Hematopoietic multipotent progenitor cell treated with erythropoietin and hydrocortisone succinate and interleukin-3 and kit ligand, for 6 days (in vitro differentiated cells): ENCODE measurements at places on chromosomes 1 and 21.

DNA sequence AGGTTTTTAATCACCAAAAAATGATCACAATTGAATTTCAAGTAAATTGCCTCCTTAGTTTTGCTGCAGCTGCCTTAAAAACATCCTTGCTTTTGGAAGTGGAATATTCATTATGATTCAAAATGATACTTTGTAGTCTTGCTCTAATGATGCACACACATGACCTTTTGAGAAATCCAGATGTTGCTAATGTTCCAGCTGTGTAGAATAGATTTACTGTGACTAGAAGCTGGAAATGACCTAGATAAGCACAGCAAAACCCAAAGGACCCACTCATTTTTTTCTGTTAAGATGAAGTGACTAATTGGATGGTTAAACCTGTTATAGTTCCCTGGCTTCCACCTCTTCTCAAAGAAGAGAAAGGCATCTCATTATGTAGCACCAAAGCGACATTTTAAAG lies 64.6 kb upstream of the RALGPS2 start:
- DNase-seq: no peak

DNA sequence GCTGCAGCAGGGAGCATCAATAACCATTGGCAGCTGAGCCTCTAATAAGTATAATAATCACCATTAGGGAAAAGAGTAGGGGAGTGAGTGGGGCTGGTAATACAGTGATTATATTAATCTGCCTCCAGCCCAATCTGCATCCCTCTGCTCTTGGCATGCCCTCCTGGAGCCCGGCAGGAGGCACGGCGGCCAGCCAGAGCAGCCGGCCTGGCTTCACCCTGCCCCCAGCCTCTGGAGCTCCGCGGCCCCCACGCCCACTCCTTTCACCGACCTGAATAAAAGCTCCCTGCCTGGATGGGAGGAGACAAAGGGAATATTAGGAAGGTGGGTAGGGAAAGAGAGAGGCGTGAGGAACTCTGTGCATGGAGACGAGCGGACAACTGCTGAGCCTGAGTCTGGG lies 28.3 kb downstream of the OPTC start:
- no peak for DNase-seq

DNA sequence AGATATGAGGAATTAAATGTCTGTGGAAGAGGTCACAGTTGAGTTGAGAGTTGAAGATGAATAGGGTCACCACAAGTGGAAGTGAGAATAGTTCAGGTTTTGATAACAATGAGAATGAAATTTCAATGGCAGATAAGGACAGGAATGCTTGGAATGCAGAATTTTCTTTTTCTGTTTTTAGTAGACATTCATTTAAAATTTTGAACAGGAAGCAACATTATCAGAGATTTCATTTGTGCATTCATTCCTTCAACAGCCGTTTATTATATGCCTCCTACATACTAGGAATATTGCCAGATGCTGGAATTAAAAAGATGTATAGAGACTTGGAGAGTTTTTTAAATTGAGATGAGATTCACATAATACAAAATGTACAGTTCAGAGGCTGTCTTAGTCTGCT lies 126.8 kb downstream of the ITSN1 start:
- no peak for DNase-seq

DNA sequence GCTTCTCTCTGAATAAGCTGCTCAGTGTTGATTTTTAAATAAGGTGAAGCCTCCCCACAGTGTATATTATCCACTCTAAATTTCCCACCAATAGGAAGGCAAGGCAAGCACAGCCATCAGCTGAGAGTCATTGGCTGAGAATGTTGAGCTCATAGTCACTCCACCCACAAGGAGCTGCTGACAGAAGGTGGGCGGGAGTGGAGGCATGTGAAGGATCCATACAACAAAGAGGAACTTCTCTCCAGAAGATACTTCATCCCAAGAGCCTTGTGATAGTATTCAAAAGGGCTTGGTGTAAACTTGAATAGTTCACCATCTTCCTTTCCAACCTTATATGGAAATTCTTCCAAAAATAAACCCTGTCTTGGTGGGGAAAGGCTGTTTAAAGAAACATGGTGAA lies 42.8 kb downstream of the SAMD13 start:
- DNase-seq: no peak

DNA sequence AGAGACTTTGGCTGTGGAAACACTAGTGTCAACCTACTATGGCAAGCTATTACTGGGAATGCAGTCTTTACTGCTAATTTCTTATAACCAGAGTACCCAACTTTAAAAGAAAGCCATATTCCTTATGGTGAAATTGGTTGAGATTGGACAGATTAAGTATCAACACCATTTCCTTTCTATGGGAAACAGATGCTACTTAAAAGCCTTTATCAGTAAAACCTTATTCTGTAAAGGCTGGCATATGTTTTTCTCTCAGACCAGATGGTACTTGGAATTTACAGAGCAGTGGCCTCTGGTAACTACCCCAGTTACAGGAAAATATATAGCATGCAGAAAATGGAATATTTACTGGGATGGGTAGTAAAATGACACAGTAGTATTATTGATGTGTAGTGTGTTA lies 18.8 kb downstream of the IFI44 start:
- no peak for DNase-seq

DNA sequence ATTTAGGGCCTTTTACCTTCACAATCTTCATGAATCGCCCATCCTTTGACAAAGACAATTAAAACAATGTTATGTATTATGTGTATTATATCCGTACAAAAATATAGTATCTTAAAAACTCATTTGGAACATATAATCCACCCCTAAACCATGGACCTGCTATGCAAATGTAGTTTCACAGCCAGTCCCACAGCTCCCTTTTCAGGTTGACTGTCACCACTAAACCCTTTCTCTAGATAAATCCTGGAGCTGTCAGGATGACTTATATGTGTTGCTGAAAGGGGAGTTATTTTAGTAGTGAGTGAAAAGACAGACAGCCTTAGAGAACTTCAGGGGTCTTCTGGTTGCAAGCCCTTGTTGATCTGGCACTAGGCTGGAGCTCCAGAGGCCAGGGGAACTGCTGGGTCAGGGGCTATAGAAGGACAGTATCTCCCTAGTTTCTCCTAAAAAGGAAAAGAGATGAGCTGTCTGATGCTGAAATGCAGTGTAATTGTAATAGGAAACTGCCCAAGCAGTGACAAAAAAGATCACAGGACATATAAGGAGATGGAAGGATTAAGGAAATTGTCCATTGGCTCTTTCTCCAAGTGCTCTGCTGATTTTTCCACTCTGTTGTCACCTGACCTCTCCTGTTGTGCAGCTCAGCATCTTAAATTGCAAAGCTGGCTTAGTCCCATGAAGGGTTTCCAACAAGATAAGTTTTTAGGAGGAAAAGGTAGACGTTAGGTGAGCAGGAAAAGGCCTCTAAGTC lies 127.7 kb downstream of the S1PR1 start:
- DNase-seq: no peak

GRCh38 chr1:200282497-200283122 lies 127.2 kb downstream of the ZNF281 start:
- no peak for DNase-seq

DNA sequence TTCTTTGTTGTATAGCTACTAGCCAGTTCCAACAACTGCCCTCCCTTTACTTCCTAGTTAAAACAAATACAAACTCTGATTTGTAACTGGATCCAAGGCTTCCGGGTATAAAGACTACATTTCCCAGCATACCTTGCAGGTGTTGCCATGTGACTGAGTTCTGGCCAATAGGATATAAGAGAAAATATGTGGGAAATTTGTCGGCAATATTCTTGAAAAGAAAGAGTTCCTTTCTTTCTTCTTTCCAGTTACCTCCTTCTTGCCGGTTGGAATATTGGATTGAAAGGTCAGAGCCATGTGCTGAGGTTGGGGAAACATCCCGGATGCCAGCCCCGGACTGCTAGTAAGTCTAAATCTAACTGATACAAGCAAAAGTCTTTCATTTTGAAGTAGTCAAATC lies 23.0 kb upstream of the ZBTB40 start:
- DNase-seq: peak; percentile 85

DNA sequence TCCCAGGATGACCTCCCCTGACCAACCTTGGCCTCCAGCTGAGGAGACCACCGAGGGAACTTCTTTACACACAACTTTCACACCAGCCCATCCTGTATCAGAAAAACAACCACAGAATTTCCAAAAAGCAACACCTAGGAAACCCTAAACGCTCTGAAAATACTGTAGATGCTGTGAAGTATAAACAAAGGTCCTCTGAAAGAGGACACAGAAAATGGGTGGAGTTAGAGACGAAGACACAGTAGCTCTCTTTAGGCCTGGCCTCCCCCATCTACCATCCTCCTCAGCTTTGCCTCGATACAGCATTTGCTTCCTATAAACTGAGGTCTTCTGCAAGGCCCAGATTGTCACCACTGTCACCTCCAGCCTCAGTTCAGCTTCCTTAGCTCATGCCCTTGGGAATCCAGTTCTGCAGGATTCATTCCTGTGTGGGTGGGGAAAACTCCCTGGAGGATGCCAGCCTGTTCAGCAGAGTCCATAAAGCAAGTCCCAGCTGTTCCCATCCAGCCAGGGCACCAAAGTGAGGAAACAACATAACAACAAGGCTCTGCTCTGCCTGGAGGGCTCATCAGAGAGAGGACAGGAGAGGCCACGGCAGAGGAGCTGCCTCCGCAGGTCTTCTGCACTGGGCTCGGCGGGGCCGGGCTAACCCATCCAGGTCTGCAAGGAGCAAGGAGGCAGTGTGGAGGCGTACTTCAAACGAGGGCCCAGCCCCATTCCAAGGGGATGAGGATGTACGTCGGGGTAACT lies 15.0 kb downstream of the PIK3C2B start:
- DNase-seq: no peak

GRCh38 chr1:177969825-177970371 lies at the start of gene SEC16B:
Gene SEC16B (minus strand): TSS chr1:177970058. CDS start chr1:177967981, 2,077 bp downstream.
- no peak for DNase-seq

GRCh38 chr1:155051777-155052398 lies 772 bp downstream of the ADAM15 start:
- DNase-seq: peak; percentile 83

- no peak for DNase-seq
Observed at GRCh38 chr1:22402356-22403053, 49.1 kb upstream of the ZBTB40 start.

GRCh38 chr21:28543975-28544374 lies 448.7 kb downstream of the LTN1 start:
- DNase-seq: no peak

DNA sequence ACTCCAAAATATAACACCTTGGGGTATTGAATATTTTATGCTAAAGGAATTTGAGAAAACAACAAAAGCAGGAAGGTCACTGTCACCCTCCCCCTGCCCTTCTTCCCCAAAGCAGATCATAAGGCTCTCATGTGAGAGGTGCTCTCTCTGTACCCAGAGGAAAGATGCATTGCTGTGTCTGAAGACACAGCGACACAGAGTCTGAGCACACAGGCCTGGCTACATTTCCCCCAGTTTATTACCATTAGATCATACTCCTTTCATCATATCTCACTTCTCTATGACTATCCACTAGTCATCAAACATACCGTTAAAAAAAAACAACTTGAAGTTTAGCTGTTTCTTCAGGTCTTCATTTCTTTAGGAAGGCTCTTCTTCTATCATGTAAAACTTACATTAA lies 127.1 kb downstream of the PPIAL4G start:
- no peak for DNase-seq

DNA sequence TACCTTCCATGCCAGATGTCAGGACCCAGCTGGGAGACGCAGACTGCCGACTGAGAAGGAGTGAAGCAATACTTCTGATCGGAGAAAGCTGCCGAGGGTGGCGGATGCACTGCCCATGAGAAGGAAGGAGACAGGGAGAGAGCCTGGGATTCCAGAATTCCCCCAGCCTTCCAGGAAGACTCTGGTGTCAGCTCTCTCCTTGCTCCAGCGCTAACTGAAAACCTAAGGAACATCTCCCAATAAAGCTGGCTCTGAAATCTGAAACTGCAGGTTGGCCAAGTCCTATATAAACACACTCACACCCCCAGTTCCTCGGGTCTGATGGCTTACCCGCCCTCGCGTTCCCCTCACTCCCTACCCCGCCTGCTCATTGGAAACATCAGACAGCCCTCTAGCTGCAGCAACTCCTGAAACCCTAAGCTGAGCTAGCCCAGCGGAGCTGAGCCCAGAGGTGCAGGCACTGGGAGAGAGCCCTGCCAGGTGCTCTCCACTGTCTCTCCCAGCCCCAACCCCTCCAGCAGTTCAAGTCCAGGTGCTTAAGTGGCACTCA lies 52.3 kb downstream of the PLEKHA6 start:
- no peak for DNase-seq

- DNase-seq: no peak
Observed at GRCh38 chr1:76224752-76225151, 150.2 kb downstream of the ST6GALNAC3 start.

- no peak for DNase-seq
Observed at GRCh38 chr1:30749691-30750583, 7.6 kb downstream of the LAPTM5 start.

DNA sequence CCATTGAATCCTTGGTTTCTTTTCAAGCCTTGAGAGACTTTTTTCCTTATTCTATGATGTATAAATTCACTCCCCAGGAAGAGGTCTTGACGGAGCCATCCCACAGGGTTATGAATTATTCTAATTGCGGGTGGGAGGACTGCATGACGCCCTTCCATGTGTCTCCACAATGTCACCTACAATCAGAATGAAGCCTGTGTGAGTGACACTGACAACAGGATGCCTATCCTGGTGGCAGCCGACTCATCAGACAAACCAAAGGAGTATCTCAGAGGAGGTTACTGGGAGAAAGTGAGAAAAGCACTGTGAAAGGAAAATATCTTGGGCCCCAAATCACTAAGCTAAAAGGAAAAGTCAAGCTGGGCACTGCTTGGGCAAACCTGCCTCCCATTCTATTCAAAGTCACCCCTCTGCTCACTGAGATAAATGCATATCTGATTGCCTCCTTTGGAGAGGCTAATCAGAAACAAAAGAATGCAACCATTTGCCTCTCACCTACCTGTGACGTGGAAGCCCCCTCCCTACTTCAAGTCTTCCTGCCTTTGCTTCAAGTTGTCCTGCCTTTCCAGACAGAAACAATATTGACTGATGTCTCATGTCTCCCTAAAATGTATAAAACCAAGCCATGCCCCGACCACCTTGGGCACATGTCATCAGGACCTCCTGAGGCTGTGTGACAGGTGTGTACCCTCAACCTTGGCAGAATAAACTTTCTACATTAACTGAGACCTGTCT lies 98.4 kb downstream of the SMYD2 start:
- no peak for DNase-seq

DNA sequence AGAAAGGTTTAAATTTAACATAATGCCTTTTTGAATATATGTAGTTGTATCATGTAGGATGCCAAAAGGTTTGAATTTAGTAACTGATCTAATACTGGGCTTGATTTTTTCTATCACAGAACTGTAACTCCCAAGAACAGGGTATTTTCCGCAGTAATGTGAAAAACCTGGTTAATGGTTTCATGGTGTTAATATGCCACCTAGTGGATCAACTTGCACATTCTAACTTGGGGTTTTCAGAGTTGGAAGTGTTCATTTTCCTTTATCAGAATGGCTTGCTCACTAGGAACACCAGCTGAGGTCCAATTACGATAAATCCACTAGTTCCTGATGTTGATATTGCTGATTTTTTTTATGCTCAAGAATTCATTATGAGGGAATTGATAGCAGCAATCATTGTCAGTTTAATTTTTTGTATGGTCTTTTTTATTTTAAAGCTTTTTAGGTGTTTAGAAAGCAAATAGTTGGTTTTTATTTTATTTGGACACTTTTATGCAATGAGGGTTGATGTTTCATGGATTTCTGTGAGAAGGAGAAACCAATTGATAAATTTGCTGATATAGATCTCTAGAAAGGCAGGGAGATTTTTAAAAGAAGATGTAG lies 157.2 kb downstream of the PLA2G4A start:
- DNase-seq: peak; percentile 86
